Activated CD4-positive, alpha-beta T cell treated with anti-CD3 and anti-CD28 coated beads for 24 hours (primary cell): ENCODE measurements at places on chromosomes 16 and 17.

DNA sequence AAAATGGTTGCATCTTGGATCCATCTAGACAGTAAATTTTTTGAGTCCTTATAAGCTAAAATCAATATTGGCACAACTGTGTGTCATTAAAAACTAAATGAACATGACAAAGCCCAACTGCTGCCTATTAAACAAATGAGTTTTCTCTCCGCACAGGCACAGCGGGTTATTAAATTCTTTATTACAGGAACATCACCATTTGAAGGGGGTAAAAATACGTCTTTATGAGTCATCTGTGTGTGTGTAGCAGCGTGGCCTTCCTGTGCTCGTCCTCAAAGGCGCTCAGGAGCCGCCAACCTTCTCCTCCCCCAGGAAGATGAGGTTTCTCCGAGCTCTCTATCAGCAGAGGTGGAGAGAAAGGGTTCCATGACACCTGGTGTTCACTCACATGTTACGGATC, 62.6 kb upstream of the SDK2 start:
- no peak for DNase-seq

DNA sequence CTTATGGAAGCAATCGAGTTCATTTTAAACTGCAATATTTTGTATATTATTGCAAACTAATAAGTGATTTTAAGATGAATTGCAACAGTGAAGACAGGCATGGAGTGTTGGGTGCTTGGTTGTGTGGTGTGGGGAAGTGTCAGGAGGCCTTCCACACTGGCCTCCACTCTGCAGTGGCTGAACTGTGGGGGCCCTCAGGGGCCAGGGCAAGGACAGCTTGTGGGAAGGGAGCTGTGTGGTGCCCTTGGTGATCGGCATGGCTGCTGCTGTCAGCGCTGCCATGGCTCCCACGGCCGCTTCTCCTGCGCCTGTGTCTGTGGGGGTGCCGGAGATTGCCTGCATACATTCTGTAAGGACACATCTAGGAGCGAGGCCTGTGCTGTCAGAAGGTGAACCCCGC, 19.2 kb downstream of the TCF25 start:
- DNase-seq: no peak

- DNase-seq: no peak
Observed at GRCh38 chr17:29263916-29264315, 17.3 kb downstream of the CRYBA1 start.

GRCh38 chr16:13425836-13426235, 494.1 kb upstream of the ERCC4 start:
- no peak for DNase-seq

DNA sequence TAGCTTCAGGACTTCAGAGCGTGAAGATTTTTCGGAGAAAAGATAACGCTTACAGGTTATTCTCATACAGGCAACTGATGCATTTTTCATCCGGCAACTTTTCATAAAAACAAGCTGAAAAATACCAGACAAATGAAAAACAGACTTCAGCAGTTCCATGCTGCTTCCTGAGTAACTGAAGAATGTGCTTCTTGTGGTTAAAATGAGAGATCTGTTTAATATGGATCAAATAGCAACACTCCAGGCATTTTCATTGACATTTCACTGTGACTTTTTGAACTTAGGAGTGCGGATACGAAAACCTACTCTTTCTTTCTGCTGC, 705 bp upstream of the PITPNC1 start:
- no peak for DNase-seq

DNA sequence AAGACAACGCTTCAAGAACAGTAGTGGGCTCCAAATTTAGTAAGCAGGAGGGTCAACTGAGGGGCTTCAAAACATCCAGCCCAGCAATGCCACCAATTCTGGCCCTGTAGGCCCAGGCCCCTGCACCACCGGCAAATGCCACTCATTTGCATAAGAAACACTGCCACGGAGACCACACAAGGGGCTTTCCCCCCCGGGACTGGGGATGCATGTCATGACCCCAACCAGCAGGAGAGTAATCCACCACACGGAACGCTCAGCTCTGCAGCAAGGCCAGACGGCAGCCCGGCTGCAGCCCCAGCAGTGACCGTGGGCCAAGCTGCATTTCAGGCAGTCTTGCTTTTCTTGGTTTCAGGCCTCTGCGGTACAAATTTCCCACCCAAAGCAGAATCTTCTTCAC, 14.1 kb downstream of the TMEM11 start:
- DNase-seq: no peak

GRCh38 chr17:17401271-17401781, 75.5 kb upstream of the MED9 start:
- DNase-seq: no peak

- no peak for DNase-seq
Observed at GRCh38 chr17:81000334-81000630, 8.6 kb downstream of the CHMP6 start.

DNA sequence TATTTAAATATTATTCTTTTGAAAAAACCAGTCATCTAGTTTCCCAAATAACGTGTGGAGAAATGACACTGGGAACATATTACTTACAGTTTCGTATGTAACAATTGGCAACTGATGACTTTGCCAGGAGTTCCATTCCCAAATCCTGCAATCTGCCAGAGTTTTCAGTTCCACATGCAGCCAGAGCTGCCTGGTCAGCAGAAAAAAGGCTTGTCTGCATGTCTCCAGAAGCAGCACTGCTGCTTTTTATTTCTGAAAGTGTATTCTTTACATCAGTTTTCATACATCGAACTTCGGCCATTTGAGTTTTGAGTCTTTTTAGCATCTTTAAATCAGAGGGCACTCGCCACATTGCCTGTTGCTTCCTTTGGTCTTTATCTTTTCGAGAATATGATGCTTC, 78.4 kb downstream of the TRIM37 start:
- DNase-seq: no peak

GRCh38 chr17:70318051-70318450, 148.7 kb downstream of the KCNJ2 start:
- DNase-seq: no peak

- DNase-seq: no peak
Observed at GRCh38 chr16:31270795-31271194, 11.0 kb downstream of the ITGAM start.
